Placental epithelial cell (primary cell): ENCODE measurements at places on chromosomes 2 and 18. TPM values are rescaled to one million over a fixed set of nuclear protein-coding genes. Genes with fewer than 3 reads are reported as not detected.

The INPP5D gene
- total RNA-seq: 10.2 and 25.6 TPM in 2 replicates

The TSPYL6 gene
- total RNA-seq: not detected in 2 replicates

The GAD1 gene
- 1.3 and 4.3 TPM in 2 replicates for total RNA-seq

The IWS1 gene
- 22.8 and 29.7 TPM in 2 replicates for total RNA-seq

The NRP2 gene
- 0.22 and 2.4 TPM in 2 replicates for total RNA-seq

The NYAP2 gene
- total RNA-seq: not detected in 2 replicates

The APOB gene
- 0.22 and 0.39 TPM in 2 replicates for total RNA-seq

The BIRC6 gene
- 143 and 185 TPM in 2 replicates for total RNA-seq

The DRC1 gene
- total RNA-seq: not detected in 2 replicates

The CD8B2 gene
- 0.11 TPM in 1 of 2 replicates, not detected in the other for total RNA-seq

The NAGK gene
- total RNA-seq: 71.1 and 76.9 TPM in 2 replicates

The CYTIP gene
- total RNA-seq: not detected in 2 replicates

The STK17B gene
- total RNA-seq: 20.8 and 31.0 TPM in 2 replicates

The MAPRE3 gene
- total RNA-seq: 1.3 and 2.0 TPM in 2 replicates

The ABCG5 gene
- not detected in 2 replicates for total RNA-seq

The C2orf78 gene
- not detected in 2 replicates for total RNA-seq

The AMER3 gene
- not detected in 2 replicates for total RNA-seq

The REG3G gene
- total RNA-seq: not detected in 2 replicates

The FLACC1 gene
- 0.54 and 2.4 TPM in 2 replicates for total RNA-seq

The SESTD1 gene
- total RNA-seq: 14.5 and 20.4 TPM in 2 replicates

The GALNT13 gene
- total RNA-seq: 7.5 and 48.7 TPM in 2 replicates

The UGT1A6 gene
- 0.79 and 6.9 TPM in 2 replicates for total RNA-seq

The PID1 gene
- 8.2 and 9.1 TPM in 2 replicates for total RNA-seq

The FBXO15 gene
- total RNA-seq: 0.39 TPM in 1 of 2 replicates, not detected in the other

The VRK2 gene
- 33.4 and 41.5 TPM in 2 replicates for total RNA-seq
